ENCODE measurements at places on chromosomes 1 and 21.

GRCh38 chr1:243354511-243355153 lies 98.8 kb downstream of the SDCCAG8 start:
- DNase-seq: no peak

DNA sequence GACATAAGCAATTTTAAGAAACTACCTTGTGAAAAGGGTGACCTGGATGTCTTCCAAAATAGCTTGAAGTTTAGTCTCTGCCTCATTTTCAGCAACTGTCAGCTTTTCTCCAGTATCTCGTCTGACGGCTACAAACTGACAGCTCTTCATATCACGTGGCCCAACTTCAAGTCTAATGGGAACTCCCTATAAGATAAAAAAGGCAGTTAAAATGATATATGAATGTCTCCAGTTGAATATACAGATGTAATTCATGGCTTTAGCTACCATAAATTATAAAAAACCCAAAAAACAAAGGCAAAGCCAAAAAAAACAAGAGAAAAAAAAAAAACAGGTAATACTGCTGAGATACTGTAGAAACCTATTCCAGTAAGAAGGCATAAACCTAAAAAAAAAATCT lies 44.9 kb upstream of the SLC30A10 start:
- no peak for DNase-seq

GRCh38 chr1:26949926-26950319 lies 10.3 kb downstream of the KDF1 start:
- DNase-seq: no peak

GRCh38 chr1:91501523-91501851 lies 836 bp downstream of the CDC7 start:
- peak; percentile 74 for DNase-seq

DNA sequence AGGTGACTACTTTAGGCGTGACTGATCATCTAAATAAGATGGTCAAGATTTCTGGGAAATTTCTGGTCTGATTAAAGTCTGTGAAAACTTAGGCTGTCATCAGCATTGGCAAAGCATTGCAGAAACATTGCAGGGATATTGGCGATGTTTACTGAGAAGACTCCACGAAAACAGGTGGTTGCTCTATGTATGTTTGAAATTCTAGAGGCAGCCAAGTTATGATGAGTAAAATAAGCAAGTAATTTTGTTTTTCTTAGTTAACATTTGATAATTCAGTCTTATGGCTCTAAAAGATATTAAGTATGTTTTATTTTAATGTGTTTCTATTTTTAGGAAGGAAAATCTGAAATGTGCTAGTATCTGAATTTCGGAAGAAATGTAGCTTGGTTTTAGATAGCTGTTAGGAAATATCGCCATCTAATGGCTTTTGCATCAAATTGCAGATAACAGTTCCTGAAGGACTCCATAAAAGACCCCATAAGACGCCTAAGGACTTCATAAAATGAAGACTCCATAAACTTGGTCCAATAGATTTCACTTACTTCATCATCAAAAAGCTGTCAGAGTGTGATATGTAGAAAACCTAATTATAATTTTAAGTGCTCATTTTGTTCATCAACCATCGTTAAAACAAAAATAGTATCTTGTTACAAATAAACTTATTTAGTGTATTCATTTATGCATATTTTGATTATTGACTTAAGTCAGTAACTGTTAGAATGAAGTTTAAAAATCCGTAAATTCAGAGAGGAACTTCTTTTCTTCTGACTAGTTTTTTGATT lies 344.6 kb downstream of the RYR2 start:
- DNase-seq: peak; percentile 23

- no peak for DNase-seq
Observed at GRCh38 chr1:21024918-21025317, 151.8 kb downstream of the EIF4G3 start.

DNA sequence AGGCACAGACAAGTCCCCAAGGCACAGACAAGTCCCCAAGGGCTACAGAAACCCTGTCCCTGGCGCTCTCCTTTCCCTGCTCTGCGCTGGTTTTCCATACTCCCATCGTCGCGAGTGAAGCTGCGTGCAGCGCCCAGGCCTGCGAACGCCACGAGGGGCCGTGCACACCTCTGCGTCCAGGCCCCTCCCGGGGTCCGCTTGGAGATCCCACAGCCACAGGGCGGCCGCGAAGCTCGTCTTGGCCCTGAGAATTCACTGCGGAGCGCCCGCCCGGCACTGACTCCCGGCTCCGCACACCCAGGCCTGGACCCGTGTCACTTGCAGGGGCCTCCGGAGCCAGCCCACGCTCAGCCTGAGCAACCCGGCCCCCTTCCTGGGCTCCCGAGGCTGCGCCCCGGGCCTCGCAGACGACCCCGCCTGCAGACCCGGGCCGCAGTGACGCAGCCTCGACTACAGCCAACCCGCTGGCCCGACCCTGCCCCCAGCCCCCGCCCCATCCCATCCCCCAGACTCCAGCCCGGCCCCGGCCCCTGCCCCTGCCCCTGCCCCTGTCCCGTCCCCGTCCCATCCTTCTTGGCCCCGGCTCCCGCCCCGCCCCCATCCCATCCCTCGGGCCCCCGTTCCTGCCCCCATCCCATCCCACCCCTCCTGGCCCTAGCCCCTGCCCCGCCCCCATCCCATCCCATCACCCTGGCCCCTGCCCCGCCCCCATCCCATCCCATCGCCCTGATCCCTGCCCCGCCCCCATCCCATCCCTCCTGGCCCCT lies 841 bp downstream of the POFUT2 start:
- DNase-seq: no peak

DNA sequence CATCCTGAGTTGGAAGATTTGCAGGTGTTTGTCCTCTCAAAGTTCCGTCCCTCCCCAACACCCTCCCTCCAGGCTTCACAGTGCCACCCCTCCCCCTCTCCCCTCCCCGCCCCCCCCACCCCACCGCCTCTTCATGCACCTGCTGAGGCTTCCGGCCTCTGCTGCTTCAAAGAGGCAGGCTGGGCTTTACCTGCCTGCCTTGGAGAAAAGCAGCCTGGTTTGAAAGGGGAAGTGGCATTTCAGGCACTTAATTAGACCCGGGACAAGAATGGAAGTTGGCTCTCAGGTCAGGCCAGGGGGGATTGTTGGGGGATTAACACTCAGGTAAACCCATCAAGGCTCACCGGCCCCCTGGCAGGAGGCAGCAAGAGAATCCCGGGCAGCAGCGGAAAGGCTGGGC lies 21.1 kb downstream of the PAX7 start:
- no peak for DNase-seq

- no peak for DNase-seq
Observed at GRCh38 chr1:177228693-177229065, 57.9 kb downstream of the BRINP2 start.
